ENCODE measurements at places on chromosomes 6 and 20. TPM values are rescaled to one million over a fixed set of nuclear protein-coding genes. Genes with fewer than 3 reads are reported as not detected.

DNA sequence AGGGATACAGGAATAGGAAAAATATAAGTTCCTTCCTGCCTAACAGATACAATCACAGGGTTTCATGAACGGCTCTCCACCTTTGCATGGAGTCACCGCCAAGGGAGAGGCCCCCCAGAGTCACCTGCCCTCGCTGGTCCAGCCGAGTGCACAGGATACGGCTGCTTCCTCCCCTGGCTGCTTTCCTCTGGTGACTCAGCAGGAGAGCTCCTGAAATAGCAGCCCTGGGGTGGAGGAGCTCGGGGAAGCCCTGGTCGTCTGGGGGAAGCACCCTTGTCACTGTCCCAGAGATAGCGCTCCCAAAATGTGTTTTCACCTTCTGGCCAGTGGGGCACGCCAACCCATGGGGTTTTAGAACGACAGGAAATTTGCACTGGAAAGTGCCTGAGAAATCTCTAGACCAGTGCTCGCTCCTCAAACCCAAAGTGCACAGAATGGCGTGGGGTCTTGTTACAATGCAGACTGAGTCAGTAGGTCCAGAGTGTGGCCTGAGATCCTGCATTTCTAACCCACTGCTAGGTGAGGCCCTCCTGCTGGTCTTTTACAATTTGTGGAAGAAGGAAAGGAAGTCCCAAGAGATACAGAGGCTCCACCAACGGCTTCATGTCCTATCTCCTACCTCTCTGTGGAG is 35.9 kb upstream of the FAM50B start:
- H3K36me3 ChIP-seq = no peaks in the 10 kb centered on the region
- no peaks in the 10 kb centered on the region for H3K27me3 ChIP-seq
- peak overlapping the region; percentile 25 for H3K27ac ChIP-seq
- peaks cover 21% of the 10 kb centered on the region for H3K4me1 ChIP-seq

DNA sequence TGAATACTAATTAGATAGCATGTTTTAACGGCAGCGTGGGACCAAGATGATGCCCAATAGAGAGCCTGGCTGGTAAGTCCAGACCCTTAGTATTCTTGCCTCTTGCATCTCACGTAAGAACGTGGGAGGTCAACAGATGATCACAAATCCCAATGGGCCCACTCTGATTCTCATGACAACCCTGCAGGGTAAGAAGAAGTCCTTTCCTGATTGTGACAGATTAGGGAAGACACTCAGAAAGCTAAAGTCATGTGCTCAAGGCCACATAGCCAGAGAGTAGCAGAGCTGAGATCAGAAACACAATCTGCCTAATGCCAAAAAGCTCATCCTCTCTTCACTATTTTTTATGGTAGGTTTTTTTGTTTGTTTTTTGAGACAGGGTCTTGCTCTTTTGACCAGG is 103.8 kb downstream of the RALGAPA2 start:
- no peak overlapping the region for H3K27ac ChIP-seq
- no peaks in the 10 kb centered on the region for H3K27me3 ChIP-seq

Gene SNX9
- 90.8 TPM for total RNA-seq

Gene MACROD2
- 0.95 TPM for total RNA-seq

DNA sequence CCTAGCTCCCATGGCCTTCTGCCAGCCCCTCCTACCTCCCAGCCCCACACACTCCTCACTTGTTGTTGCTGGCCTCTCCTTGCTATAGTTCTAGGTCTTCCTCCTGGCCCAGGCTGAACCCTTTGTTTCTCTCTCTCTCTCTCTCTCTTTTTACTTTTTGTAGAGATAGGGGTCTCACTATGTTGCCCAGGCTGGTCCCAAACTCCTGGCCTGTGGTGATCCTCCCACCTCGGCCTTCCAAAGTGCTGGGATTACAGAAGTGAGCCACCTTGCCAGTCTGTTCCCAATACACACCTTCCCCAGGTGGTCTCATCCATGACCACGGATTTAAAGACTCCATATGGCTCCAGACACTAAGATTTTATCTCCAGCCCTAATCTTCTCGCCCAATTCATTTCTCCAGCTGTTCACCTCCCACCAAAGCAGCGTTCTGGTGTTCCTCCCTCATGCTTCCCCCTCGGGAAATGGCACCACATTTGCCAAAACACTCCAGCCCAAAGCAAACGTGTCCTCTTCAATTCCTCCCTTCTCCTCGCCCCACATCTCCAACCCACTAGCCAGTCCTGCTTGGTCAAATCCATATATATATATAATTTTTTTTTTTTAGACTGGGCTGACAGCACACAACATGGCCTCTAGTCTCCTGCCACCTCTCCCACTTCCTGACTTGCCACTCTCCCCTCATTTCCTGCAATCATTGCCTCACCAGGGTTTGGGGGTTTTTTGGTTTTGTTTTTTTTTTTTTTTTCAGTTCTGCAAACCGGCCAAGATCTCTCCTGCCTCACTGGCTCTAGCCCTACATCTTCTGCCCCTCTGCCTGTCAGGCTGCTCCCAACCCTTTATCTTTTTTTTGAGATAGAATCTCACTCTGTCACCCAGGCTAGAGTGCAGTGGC is 104.4 kb downstream of the NCR2 start:
- H3K27me3 ChIP-seq = no peaks in the 10 kb centered on the region
- peaks cover 15% of the 10 kb centered on the region for H3K4me1 ChIP-seq
- DNase-seq = no peak

Gene TBPL1
- total RNA-seq = 8.5 TPM

Gene ATRN
- 25.0 TPM for total RNA-seq

Gene KIF13A
- 98.0 TPM for total RNA-seq

DNA sequence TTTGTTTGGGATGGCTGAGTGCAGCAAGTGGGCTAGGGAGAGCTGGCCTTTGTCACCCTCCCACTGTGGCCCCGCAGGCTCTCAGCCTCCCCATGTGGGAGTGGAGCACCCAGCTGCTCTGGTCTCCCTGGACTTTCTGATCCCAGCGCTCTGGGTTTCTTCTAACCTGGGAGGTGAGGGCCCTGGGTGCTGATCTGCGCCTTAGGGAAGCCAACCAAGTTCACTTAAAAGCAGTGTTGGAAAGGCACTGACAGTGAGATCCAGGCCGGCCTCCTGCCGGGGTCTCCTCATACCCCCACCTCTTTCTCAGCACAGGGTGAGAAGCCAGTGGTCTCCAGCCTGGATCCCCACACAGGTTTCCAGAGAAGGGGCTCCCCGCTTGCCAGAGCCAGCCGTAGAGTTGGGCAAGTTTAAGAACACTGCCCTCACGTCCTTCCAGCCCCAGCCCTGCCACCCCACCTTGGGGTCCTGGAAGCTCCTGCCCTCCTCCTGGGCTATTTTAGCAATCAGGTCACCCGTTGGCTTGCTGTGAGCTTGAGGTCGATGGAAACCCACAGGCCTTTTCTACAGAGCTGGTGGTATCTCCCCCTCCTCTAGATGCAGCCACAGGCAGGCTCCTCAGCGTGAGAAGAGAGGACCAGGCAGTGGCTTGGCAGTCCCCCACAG is 9.6 kb downstream of the C20orf203 start:
- no peaks in the 10 kb centered on the region for H3K36me3 ChIP-seq
- H3K27ac ChIP-seq = no peak overlapping the region
- no peaks in the 10 kb centered on the region for H3K27me3 ChIP-seq
- no peaks in the 10 kb centered on the region for H3K4me1 ChIP-seq

Gene GUCA1A
- total RNA-seq = not detected

DNA sequence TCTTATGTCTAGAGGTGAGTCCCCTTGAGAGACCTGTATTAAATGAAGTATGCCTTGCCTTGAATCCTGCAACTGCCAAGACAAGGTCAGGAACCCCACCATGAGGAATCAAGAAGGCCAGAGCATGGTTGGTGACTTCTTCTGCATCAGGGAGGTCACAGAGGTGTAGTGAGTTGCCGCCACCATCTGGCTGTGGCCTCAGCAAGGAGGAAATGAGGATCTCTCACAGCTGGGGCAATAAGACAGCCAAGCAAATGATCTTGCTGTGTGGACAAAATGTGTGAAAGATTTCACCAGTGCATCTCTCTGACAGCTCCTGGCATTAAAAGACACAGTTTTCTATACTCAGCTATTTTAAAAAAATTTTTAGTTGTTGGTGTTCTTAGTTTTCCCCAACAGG is 611.0 kb downstream of the DOK5 start:
- H3K4me1 ChIP-seq = no peaks in the 10 kb centered on the region
- H3K27ac ChIP-seq = no peak overlapping the region
- H3K27me3 ChIP-seq = no peaks in the 10 kb centered on the region
- H3K4me3 ChIP-seq = no peak overlapping the region

Gene C4B
- total RNA-seq = 44.3 TPM

Gene TMEM170B
- 4.6 TPM for total RNA-seq

DNA sequence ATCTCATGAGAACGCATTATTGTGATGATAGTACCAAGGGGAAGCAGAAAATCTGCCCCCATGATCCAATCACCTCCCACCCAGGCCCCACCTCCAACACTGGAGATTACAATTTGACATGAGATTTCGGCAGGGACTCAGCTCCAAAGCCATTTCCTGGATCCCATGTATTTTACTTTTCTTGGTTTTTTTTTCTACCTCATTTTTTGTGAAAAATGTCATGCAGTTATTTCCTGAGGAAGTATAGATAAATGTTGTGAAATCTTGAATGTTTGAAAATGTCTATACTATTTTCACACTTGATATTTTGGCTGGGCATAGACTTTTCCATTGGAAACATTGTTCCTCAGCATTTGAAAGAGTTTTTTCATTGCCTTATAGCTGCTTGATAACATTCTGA is 9.1 kb upstream of the BRPF3 start:
- no peaks in the 10 kb centered on the region for H3K27me3 ChIP-seq
- H3K4me1 ChIP-seq = no peaks in the 10 kb centered on the region
- no peak overlapping the region for H3K4me3 ChIP-seq
- H3K27ac ChIP-seq = no peak overlapping the region
- H3K36me3 ChIP-seq = no peaks in the 10 kb centered on the region
- DNase-seq = no peak

Gene KCNB1
- 1.4 TPM for total RNA-seq

DNA sequence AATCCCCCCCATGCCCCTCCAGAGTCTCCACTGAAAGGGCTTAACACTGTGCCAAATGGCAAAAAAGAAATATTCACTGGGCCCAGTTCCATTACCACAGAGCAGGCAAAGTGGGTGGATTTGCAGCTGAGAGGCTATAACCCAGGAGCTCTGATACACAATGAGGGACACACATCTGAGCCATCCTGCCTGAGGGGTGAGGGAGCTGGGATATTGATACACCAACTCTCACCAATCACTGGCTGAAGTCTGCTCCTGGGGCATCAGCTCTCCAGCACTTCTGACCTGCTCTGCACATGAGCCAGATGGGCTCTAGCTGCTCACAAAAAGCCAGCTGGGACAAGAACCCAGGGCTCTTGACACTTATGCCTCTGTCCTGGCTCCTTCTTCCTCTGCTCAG is 4.9 kb downstream of the BPIFB1 start:
- H3K4me3 ChIP-seq = no peak overlapping the region
- no peaks in the 10 kb centered on the region for H3K36me3 ChIP-seq
- H3K27me3 ChIP-seq = no peaks in the 10 kb centered on the region
- no peak for DNase-seq
- H3K4me1 ChIP-seq = no peaks in the 10 kb centered on the region
- no peak overlapping the region for H3K27ac ChIP-seq

Gene DNMT3B
- 0.81 TPM for total RNA-seq

Gene TFAP2B
- 2.5 TPM for total RNA-seq

GRCh38 chr6:151385177-151385576 is 6.2 kb downstream of the ZBTB2 start:
- H3K27ac ChIP-seq = no peak overlapping the region
- peaks cover 8% of the 10 kb centered on the region for H3K4me1 ChIP-seq
- H3K4me3 ChIP-seq = no peak overlapping the region
- DNase-seq = no peak
- H3K36me3 ChIP-seq = no peaks in the 10 kb centered on the region
- H3K27me3 ChIP-seq = no peaks in the 10 kb centered on the region

Gene PTCHD4
- 2.7 TPM for total RNA-seq

DNA sequence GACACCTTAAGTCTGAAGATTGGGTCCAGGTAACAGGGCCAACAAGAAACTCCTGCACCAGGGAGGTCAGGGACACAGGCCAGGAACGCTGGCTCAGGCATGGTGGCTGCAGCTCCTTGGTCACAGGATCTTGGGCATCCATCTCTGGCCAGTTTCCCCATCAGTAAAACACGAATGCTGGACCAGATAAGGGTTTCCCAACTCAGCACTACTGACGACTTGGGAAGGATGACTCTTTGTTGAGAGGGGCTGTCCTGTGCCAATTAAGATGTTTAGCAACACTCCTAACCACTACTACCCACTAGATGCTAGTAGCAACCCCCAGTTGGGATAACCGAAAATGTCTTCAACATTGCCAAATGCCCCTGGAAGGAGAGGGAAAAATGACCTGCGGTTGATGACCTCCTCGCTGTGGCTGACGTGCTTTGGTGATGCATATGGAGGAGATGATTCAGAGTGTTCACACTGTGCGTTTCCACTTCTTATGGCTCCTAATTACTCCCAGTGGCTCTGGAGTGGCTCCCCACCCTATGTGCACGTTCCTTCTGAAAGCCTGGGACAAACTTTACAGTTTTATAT is 261.9 kb downstream of the CDH26 start:
- no peak overlapping the region for H3K27ac ChIP-seq
- H3K27me3 ChIP-seq = no peaks in the 10 kb centered on the region
- DNase-seq = no peak
- no peaks in the 10 kb centered on the region for H3K36me3 ChIP-seq
- H3K4me3 ChIP-seq = no peak overlapping the region
- H3K4me1 ChIP-seq = no peaks in the 10 kb centered on the region

DNA sequence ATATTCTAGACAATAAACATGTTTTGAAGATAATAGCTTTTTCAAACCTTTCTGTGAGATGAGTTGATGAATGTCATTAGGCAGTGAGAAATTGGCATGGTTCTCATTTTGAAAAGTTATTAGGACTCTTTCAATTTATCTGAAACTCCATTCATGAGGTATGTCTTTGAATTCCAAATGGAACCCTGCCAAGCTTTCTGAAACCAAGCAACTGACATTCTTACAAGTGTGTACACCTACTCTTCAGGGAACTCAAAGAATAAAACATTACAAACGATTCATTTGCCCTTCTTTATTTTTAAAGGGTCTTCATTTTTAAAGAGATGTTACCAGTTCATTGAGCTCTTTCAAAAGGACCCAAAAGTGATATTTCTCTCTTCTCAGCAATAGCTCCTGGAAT is 2.1 kb upstream of the TRDN start:
- H3K4me3 ChIP-seq = no peak overlapping the region
- no peaks in the 10 kb centered on the region for H3K36me3 ChIP-seq
- H3K27me3 ChIP-seq = no peaks in the 10 kb centered on the region
- no peak for DNase-seq
